Activated CD4-positive, alpha-beta memory T cell treated with anti-CD3 and anti-CD28 coated beads for 36 hours (primary cell): ENCODE measurements at places on chromosomes 1 and 21. TPM values are rescaled to one million over a fixed set of nuclear protein-coding genes. Genes with fewer than 3 reads are reported as not detected.

Gene SUSD4
- 0.82 TPM for total RNA-seq

Gene FAM78B
- total RNA-seq = 0.27 TPM

Gene GNG4
- total RNA-seq = 1.8 TPM

Gene NID1
- total RNA-seq = 0.07 TPM

Gene NCF2
- total RNA-seq = 7.7 TPM

Gene PPIAL4G
- total RNA-seq = 0.14 TPM

Gene DCST1
- not detected for total RNA-seq

Gene CAPN9
- total RNA-seq = not detected

Gene ARHGEF10L
- not detected for total RNA-seq

Gene DNAJC6
- total RNA-seq = 3.2 TPM

Gene HRNR
- total RNA-seq = not detected

Gene KLHDC7A
- not detected for total RNA-seq

DNA sequence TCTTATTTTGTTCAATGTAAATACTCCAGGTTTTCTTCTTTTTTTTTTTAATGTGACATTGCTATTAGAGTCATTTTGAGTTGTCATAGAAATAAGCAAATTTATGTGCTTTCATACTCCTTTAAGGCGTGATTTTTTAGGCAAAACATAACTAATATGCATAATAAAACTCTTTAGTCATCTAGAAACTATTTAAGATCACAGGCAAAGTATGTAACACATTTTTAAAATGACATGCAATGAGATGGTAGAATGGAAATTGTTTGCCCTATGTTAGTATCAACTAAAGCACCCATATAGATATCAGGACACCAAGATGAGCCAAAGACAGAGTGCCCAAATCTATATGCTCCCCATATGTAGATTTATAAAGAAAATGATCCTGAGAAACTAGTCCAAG lies 41.5 kb upstream of the SGIP1 start:
- no peak for DNase-seq

DNA sequence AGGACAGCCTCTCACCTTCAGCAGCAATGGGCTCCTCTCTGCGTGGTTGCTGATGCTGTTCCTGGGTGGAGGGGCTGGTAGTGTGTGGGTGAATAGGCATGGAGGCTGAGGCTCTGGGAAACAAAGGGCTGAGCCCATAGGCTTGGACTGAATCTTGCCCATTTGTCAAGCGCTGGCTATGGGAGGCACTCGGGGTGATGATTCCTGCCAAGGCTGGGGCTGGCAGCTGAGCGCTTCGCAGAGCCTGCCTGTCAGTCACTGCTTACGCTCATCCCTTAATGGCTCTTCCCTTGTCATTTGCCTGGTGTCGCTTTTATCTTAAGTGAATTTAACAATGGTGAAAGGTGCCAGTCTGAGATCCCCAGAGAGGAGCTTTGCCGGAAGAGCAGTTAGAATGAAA lies 353.3 kb downstream of the PBX1 start:
- DNase-seq = no peak

DNA sequence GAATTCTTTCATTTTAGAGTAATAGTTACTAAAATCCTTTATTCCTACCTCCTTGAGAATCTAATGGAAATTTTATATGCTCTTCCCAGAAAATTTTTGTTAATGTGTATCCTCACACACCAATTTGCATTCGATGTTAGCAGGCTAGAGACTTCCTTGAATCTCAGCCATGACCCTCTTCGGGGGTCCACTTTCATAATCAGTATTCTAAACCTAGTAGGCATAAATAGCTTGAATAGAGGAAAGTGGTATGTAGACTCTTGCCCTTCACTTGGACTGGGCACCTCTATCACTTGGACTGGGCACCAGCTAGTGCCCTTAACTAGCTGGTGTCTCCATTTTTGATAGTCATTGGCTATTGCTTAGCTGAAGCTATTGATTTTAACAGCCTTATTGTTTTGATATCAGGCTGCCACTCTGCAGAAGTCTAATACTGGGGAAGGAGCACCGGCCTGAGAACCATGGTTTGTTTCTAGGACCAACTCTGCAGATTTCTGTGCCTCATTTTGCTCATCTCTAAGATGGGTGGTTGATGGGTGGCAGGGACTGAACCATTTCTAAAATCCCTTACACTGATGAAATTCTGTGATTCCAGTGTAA lies 42.8 kb downstream of the MRPL39 start:
- DNase-seq = no peak

DNA sequence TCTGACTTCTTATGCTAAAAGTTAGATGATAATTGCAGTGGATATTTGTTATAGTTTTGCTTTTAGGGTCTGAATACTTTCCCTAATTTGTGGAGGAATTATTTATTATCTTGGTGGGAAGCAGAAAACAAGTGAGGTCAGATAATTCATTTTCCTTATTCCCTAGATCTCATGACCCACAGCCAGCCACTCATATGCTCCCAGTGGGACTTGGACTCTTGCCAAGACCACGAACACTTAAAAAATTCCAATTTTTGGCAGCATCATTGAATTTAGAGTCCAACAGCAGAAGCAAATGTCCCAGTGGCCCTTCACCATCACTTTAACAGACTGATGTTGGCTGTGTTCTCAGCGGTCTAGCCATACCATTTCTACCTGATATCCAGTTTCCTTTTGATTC lies 204.2 kb downstream of the HMCN1 start:
- DNase-seq = no peak

DNA sequence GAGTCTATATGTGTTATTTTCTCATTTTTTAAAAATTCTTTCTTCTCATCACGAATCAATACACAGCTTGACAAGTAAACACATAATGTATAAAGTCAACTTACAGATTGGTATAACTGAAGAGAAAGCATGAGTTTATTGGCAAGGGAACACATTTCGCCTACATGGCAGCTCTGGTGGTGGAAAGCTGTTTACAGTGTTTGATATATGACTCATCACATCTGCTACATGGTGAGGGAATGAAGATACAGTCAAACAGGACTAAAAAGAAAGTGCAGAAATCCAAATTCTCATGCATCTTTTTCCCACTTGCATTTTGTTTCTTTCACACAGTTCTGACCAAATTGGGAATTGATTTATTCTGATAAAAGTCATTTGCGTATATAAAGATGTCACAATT lies 122.2 kb upstream of the ADGRL4 start:
- DNase-seq = no peak

DNA sequence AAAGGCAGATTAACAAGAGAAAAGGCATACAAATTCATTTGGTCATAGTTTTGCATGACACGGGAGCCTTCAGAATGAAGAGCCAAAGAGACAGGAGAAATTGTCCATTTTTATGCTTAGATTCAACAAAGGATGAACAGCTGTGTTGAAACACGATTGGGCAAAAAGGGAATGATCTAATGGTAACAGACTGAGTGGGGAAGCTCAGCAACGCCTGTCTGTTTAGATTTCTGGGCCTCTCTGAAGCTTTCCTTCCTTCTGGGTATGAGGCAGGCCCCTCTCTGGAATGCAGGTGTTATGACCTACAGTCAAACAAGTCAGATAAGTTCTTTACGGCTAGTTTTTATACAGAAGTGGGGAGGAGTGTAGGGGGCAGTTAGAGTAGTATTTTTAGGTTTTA lies 154.6 kb downstream of the RGS7 start:
- DNase-seq = no peak

GRCh38 chr1:53683986-53684740 lies 54.8 kb downstream of the GLIS1 start:
- DNase-seq = no peak

- DNase-seq = no peak
Observed at GRCh38 chr1:116586741-116587143, 15.9 kb upstream of the CD58 start.

- DNase-seq = no peak
Observed at GRCh38 chr1:3638676-3639075, 11.2 kb downstream of the WRAP73 start.

DNA sequence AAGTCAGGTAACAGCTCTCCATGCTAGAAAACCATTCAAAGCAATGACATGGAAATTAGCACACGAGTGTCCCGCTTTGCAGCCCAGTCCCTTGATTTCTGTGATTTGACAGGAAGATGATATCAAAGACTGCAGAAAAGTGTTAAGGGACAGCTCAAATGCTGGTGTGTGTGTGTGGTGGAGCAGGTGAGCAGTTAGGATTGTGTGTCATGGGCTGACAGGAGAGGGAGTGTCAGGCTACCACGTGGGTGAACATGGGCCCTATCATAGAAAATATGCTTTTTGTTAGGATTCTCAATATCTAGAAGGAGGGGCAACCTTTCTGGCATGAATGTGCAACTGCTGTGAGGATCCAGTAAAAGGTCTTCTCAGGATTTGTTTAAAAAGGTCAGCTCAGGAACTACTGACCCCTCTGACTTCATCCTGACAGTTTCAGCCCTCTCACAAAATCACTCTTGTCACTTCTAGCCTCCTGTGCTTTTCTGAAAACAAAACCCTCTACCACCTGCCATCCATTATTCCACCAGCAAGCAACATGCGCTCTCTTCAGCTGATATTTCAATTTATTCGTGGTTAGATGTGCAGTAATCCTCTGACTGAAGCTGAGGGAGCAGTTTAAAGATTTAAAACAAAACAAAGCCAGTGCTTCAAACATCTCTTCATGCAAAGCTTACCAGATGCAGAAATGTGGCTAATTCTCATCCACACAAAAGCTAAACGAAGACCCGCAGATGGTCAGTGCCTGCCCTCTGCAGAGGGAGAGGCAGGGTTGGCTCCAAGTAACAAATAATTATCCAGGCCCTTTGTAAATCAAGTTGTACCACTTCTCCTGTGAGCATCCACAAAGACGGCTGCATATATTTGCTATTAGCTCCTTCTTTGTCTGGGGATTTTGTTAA lies 397.9 kb downstream of the PTBP2 start:
- DNase-seq = no peak

- no peak for DNase-seq
Observed at GRCh38 chr1:22111620-22112019, 31.3 kb downstream of the WNT4 start.

DNA sequence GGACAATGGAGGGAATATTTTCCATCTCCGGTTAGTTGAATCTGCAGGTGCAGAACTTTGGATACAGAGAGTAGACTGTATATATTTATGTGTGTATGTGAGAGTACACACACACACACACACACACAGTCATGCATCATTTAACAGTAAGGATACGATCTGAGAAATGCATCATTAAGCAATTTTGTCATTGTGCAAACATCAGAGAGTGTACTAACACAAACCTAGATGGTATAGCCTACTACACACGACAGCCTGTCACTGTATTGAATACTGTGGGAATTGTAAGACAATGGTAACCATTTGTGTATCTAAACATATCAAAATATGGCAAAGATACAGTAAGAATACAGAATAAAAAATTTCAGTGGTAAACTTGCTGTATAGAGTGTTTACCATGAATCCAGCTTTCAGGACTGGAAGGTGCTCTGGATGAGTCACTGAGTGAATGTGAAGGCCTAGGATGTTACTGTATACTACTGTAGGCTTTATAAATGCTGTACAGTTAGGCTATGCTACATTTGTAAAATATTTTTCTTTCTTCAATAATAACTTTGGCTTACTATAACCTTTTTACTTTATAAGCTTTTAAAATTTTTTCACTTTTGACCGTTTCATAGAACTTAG lies 138.5 kb downstream of the ZZZ3 start:
- DNase-seq = no peak

DNA sequence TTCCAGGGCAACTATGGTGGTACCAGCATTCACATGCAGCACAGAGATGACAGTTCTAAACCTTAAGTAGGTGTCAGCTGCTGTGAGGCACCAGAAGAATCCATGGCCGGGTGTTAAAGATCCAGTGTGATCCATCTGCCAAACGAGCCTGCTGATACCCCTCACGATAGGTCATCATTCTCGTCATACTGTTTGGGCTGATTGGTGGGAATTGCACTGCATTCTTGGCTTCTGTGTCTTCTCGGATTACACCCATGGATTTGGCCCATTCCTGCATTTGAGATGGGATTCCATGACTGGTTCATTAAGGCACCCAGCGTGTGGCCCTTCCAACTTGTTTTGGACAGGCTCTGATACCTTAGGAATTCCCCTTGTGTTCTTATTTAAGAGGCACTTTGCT lies 55.2 kb downstream of the ST6GALNAC3 start:
- DNase-seq = no peak

DNA sequence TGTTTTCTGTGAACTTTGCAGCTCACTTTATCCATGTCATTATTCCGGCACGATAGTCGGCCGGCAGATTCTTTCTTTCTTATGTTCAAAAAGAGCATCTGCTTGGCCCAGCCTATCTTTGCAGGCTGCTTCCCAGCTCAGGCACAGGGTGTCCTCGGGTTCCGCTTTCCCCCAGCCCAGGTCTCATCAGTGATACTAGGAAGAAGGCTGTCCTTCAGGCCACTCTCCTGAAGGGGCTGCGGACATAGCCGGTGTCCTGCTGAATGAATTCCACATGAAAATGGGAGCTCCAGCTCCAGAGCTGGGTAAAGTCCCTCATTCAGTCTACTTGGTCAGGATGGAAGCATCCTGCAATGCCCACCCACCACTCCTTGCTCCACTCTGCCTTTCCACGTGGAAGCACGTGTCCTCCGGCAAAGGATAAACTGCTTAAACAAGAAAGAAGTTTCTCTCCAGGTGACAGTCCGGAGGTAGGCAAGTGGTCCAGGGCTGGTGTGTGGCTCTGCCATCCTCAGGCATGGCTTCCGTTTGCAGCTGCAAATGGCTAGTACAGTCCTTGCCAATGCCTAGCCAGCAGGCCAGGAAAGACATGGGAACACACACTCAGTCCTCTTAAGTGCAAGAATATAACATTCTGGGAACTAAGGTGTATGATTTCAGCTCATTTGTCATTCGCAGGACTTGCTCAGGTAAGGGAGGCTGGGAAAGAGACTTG lies 161.0 kb downstream of the TRIM33 start:
- no peak for DNase-seq

DNA sequence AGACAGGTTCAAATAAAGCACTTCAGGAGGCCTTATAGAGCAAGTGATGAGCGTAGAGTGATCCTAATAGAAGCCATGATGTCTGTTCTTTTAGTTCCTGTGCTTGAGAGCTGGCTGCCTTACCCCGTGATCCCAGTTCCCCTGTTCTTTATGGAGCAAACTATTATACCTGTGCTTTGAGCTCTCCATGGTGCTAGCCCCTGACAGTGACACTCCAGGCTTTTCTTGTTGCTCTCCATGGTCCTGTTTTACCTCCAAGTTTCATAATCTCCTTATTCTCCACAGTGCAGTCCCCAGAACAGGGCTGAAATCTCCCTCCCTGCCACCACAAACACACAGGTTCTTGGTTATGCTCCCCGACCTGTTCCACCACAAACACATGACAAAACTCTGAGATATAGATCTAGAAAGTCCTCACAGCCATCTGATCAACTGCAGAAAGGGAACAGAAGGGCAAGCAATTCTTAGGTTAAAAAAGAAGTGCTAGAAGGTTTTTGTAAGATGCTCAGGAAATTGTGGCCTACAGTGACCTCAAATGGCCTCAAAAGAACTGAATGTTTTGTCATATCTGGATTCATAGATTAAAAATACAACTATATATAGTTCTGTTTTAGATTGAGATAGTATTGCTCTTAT lies 6.0 kb downstream of the CADM3 start:
- peak; percentile 45 for DNase-seq

- peak; percentile 78 for DNase-seq
Observed at GRCh38 chr1:27643600-27644368, 8.8 kb upstream of the FGR start.
